ENCODE measurements at places on chromosomes 2 and 18.

DNA sequence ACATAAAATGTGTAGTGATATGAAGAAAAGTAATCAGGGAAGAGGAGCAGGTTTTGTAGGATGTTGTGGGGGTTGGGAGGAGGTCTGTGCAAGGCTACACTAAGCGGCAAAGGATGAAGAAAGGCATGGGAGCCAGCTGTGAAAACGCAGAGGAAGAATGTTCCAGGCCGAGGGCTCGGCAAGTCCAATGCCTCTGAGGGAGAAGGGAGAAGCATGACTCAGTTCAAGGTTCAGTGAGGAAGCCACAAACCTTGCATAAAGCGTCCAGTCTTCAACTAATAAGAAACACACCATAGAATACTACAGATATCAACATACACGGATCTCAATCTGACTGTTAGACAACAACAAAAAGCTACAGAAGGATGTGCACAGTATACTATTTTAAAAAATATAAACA is 16.2 kb downstream of the EPB41L3 start:
- DNase-seq: peak; percentile 48

GRCh38 chr2:145226901-145227300 is 707.0 kb upstream of the ZEB2 start:
- no peak for DNase-seq

GRCh38 chr2:14234911-14235310 is 397.6 kb upstream of the LRATD1 start:
- DNase-seq: no peak

GRCh38 chr2:100673691-100674485 is 111.1 kb downstream of the PDCL3 start:
- peak; percentile 8 for DNase-seq

- DNase-seq: no peak
These were observed 15.0 kb downstream of the INPP4A start for GRCh38 chr2:98459496-98460175.

DNA sequence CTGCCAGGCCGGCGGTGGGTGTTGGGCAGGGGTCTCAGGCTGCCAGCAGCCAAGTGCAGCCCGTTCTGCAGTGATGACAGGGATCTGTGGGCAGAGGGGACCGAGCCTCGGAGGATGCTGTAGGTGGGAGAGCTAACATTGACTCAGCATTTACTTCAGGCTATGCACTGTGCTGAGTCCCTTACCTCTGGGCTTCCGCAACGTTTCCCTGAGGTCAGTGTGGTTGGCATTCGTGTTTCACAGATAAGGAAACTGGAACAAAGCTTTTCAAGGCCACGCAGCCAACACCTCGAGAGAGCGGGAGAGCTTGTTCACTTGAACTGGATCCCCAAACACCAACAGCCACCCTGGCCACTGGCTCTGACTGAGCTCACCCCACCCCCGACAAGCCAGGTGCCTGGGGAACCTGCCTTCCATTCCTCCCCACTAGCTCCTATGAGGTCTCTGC is 839 bp upstream of the GPR148 start:
- DNase-seq: no peak

DNA sequence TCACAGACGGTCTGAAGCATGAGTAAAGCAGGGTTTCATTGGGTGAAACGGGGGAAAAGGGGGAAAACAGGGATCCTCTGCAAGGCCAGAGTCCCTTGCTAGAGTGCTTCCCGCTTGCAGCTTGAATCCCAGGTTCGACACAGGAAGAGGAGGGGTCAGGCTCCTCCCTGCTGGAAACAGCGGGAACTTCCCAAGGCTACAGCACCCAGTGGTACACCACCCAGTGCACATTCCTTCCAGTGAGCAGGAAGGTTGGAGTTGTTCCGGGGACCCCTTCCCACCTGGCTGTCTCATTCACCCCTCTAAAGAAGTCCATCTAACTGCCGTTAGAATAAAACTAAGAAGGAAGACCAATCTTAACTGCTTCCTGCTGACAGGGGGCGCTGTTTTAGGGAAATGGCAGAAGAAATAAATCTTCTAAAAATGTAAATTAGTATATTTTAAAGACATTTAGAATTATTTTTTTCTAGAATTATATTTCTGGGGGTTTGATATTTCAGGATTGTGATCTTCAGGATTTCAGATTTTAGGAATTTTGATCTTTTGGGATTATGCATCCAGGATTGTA is 230.9 kb downstream of the RBM43 start:
- no peak for DNase-seq

- peak; percentile 85 for DNase-seq
These were observed 57.9 kb downstream of the ARHGEF33 start for GRCh38 chr2:38947241-38948239.

DNA sequence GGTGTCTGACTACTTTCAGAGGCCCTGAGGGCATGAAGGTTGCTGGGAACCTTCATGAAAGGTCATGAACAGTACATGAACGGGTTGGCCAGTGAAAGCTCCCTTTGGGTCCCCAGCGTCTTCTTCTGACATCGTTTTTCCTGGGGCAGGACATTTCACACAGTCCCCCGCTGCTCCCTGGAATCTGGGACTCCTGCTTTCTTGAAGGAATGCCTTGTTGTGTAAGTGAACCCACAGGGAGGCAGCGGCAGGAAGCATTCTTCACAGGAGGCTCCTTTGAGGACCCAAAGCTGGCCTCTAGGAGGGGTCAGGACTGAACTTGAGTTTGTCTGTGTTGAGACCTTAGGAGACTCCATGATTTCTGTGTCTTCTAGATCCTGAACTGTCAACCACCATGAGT is 144.3 kb downstream of the KCNE4 start:
- DNase-seq: no peak

DNA sequence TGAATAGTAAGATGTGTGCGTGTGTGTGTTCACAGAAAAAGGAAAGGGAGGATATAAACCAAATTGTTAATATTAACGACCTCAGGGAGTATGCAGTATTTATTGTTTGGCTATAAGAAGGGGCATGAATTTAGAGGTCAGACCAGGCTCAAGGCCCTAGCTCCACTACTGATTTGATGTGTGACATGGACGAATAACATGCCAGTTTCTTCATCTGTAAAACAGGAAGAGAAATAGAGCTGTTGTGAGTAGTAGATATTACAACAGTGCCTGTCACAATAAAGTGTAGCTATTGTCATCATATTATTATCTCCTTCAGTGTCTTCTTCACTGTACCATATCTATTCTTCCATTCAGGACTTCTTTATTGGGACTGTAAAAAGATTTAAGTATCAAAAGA is 4.1 kb upstream of the MAT2A start:
- no peak for DNase-seq

DNA sequence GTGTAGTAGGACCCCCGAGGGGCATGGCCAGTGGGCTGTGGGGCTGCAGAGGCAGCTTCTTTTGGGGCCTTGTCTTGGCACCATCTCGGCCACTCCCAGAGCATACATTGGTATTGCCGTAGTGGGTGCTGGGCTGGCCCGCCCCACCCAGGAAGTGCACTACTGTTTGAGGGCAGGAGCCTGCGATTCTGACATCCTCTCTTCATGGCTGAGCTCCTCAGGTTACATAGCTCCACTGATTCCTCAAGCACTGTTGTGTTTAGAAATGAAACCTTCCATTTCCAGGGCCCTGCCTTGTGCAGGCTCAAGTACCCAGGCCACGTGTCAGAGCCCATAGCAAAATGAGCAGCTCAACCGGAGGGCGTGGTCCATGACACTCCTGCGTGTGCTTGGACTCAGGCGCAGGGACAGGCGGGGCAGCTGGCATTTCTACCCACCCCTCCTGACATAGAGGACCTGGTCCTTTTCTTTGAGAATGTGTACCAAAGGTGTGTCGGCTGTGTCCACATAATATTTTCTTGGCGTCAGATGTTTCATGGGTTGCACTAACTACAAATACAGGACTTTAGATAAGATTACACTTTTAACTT is 67.9 kb downstream of the DGKD start:
- DNase-seq: no peak

GRCh38 chr2:182682210-182682609 is 33.8 kb upstream of the DNAJC10 start:
- no peak for DNase-seq

GRCh38 chr2:8522687-8523086 is 159.2 kb upstream of the ID2 start:
- DNase-seq: no peak

GRCh38 chr2:11376071-11376470 is 31.6 kb upstream of the ROCK2 start:
- DNase-seq: no peak

- DNase-seq: no peak
These were observed 94.8 kb upstream of the ZNF516 start for GRCh38 chr18:76589866-76590265.

DNA sequence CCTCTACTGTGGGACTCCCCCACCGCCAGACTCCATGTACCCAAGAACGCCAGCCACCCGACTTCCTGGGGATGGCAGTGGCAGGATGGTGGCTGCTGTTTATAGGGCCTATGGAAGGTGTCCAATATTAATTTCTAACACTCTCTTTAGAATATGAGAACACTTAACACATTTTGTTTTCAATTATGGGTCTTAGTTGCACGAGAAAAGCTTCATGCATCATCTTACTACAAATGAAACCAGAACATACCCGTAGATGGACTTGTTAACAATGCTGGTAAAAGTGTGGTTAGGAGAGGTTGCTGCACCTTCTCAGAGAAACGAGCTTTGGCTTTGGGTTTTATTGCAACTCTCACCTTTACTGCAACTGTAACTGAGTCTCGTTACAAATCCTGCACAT is 335.6 kb upstream of the ID2 start:
- no peak for DNase-seq

DNA sequence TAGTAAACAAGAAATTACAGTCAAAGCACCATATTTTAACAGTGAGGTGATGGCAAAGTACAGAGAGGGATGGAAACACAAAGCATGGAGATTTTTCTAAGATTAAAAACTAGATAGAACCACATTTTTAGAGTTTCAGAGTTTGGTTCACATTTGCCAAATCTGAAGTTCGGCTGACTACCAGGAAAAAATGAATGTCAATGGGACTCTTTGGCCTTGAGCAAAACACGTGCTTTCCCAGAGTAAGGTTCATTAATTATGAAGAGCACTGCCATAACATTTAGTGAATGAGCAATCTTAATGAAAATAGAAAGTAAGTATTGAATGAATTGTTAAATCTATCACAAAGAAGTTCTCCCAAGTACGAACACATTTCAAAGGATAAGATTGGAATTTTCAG is 571.2 kb upstream of the VRK2 start:
- DNase-seq: no peak

DNA sequence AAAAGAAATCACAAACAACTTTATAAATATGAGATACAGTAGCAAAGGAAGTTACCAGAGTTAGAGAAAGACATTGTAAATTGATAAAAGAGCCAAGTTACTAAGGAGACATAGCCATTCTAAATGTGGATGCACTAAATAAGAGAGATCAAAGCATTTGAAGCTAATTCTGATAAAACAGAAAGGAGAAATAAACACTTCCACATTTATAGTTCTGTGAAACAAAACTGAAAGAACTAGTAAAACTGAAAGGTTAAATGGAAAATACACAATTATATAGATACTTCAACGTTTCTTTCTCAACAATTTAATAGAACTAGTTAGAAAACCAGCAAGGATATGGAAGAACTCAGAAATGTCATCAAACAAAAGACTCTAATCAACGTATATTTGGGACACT is 309.0 kb upstream of the CDH2 start:
- DNase-seq: no peak

GRCh38 chr2:88218981-88219380 is 48.8 kb downstream of the THNSL2 start:
- DNase-seq: no peak

DNA sequence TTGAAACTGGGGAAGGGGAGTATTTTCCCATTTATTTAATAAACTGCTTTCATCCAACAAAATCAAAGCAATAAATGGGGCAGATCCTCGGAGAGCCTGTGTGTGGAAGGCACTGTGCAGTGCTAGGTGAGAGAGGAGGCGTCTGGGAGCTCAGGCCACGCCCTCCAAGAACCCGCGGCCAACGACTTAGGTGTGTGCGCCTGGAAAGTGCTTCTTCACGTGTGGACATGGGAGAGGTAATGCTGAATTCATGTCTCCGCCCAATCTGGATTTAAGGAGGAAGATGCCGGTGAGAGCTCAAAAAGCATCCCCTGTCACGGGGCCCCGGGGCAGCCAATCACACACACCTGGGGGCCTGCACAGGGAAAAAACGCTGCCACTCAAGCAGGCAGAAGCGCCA is 77.4 kb downstream of the HDAC4 start:
- no peak for DNase-seq

- DNase-seq: no peak
These were observed 109.0 kb upstream of the ACVR1C start for GRCh38 chr2:157737656-157738055.

DNA sequence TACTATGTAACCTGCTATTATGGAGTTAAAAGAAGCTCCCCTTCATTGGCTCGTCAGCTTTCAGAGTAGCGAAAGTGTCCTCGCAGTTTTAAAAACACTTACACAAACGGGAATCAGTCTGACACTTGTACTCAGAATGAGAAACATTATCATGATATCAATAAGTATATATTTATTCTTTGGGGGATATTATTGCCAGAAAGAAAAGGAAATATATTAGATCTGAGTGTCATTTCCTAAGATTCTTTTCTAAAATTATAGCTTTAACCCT is 584.5 kb downstream of the ZEB2 start:
- DNase-seq: no peak

GRCh38 chr2:184113696-184114403 is 484.5 kb upstream of the ZNF804A start:
- no peak for DNase-seq

GRCh38 chr2:172420216-172420615 is 7.2 kb upstream of the ITGA6 start:
- peak; percentile 44 for DNase-seq

GRCh38 chr2:17208511-17208910 is 309.7 kb downstream of the RAD51AP2 start:
- no peak for DNase-seq

GRCh38 chr2:9573840-9574239 is 18.2 kb upstream of the ADAM17 start:
- DNase-seq: no peak

- no peak for DNase-seq
These were observed 248.6 kb downstream of the SP3 start for GRCh38 chr2:173716458-173717052.

DNA sequence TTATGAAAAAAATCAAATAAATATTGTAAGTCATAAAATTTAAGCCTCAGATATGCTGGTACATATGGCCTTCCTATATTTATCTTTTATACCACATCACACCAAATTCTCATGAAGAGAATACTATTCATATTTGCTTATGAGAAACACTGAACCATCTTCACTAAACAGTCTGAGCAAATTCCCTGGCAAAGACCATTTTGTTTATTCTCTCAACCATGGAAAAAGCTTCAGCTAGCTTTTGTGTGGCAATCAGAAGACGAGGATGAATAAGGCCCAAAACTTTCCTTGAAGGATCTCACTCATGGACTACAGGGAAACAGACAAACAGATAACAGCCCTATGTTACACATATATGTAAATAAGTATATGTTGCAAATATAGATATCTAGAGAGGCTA is 252.1 kb downstream of the TMX3 start:
- no peak for DNase-seq

DNA sequence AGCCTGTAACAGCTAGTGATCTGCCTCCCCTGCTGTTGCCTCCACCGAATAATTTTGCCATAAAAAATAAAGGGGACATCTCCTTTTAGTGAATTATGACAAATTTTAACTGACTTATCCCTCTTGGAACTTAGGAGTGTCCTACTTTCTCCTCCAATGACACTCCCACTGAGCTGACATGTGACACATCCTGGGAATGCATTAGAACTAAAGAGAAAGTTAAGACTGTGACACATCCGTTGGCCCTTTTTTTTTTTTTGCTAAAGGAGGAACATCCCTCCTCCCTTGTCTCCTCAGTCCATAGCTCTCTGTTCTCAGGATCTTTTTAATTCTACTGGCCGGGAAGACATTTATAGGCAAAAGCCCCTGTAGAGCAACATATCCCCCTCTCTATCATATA is 268.2 kb downstream of the NRXN1 start:
- DNase-seq: no peak

All from eye (tissue), 1 donor.